ENCODE measurements at places on chromosomes 16 and 17.

DNA sequence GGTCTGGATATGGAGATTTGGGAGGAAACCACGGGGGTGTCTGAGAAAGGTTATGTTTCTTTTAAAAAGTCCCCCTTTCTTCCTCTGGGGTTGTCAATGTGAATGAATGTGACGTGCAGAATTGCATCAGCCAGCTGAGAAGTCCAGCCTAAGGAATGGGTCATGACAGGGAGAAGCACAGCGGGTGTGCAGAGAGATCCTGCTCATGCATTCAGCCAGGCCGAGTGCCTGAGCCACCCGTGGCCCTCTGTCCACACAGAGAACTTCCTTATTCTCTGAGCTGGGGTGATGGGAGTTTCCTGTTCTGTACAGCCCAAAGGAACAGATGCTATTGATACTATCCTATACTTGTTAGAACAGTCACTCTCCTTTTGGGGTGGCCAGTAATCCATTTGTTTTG is 117.9 kb downstream of the CPPED1 start:
- DNase-seq = no peak

GRCh38 chr16:11966173-11966572 is 1.2 kb downstream of the TNFRSF17 start:
- DNase-seq = no peak

DNA sequence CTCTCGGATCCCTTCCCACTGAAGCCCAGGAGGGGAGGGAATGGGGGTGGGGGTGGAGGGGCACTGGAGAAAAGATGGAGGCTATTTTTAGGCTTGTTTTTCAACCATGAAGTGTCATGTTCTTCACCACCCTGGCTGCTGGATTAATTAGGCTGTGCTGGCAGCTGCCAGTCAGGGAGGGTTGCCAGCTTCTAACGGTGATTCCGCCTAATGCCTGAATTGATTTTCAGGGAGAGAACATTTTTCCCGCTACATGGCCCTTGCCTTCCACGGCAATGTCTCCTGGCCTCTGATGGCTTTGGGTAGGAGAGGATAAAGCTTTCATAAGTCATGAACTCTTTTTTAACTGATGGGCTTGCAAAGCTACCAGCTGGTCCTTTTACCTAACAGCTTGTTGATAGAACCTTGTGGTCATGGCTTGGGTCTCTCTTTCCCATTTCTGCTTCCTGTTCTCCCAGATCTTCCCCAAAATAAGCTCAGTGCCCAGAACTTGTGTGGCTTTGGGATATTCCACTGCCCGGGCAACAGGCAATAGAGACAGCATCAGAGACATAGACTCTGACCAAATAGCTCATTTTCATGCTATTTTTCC is 167.4 kb downstream of the PITPNC1 start:
- DNase-seq = no peak

- no peak for DNase-seq
Observed at GRCh38 chr16:72025404-72026114, 17.0 kb downstream of the DHODH start.

DNA sequence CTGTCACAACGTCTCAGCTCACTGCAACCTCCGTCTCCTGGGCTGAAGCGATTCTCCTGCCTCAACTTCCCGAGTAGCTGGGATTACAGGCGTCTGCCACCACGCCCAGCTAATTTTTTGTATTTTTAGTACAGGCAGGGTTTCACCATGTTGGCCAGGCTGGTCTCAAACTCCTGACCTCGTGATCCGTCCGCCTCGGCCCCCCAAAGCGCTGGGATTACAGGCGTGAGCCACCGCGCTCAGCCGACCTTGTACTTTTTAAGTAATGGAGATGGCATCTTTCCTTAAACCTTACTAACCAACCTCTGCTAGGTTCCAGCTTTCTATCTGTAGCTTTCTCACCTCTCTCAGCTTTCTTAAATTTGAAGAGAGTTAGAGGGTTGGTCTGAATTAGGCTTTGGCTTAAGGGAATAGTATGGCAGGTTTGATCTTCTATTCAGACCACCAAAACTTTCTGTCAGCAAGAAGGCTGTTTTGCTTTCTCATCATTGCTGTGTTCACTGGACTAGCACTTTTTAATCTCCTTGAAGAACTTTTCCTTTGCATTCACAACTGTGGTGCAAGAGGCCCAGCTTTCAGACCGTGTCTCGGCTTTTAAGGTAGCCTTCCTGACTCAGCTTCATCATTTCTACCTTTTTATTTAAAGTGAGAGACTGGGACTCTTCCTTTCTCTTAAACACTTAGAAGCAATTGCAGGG is 28.0 kb downstream of the YWHAE start:
- no peak for DNase-seq

DNA sequence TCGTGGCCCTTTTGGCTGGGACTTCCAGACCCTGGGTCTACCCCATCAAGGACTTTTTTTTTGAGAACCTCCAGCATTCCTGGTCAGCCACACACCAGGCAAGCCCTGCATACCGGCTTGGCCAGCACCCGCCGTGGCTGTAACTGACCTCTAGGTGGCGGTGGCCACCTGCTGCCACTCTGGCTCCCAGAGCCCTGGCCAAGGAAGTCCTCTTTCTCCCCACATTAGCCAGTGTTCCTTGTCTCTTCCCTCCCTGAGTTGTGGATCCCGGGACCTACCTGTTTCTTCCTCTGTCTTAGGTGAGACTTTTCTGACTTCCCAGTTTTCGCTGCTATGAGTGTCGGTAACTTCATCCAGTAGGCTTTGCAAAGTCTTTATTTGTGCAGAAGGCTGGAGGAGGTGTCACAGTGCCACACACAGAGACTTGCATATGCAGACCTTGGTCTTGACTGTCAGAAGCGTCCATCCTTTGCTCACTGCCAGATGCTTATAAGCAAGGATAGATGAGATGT is 348.3 kb downstream of the CPPED1 start:
- DNase-seq = no peak

- no peak for DNase-seq
Observed at GRCh38 chr16:86367291-86368072, 142.8 kb upstream of the FOXF1 start.

GRCh38 chr17:34909040-34909439 is 52.2 kb downstream of the CCT6B start:
- DNase-seq = no peak

- no peak for DNase-seq
Observed at GRCh38 chr16:72182976-72183375, 11.0 kb upstream of the PMFBP1 start.

Measured in central memory CD4-positive, alpha-beta T cell (primary cell).